ENCODE measurements at places on chromosomes 7 and 10.
A peak's percentile ranks its signal among the peaks of the same experiment; 100 is the strongest.

DNA sequence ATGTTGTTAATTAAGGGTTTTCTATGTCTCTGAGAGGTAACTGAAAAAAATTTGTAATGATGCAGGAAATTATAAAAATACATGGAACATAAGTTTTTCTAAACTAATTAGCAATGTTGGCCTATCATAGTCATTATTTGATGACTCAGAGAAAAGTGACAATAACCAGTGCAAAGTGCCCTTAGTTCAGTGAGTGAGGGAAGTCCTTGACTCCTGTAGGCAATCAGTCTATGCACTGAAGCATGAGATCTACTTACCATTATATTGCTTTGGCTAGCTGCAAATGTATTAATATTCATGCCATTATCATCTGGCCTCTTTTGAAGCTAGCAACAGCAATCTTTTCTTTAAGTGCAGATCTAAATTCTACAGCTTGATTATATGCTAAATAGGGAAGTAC, 40.6 kb downstream of the CCDC172 start:
- no peak for DNase-seq

DNA sequence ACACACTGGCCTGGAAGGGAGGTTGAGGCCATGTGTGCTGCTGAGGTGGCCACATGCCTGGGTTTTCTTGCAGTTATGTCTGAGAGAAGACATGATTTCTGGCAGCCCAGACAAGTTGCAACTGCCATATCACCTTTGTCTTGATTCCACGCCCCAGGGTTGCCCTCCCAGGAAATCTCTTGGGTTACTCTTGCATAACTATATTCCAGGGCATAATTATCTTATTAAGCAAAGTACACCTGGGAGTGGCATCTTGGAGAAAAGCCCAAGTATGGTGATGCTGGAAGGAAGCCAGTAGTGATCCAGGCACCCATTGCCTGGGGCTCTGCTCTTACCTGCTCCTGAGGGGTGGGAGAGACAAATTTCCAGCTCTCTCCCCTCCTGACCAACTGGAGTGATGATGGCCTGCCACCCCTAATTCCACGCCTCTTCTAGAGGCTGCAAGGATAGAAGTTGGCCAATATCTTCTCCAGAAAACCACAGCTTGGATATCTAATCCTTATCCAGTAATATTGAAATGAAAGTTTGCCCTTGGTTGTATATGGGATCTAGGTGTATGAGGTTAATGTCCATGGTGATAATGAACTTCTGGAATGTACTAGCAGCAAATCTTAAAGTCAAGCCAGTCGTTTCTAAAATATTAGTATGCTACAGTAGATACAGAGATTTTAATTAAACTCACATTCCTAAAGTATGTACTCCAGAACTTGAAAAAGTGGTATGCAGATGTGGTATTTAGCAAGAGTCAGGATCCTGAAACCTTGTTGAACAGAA, 5.0 kb downstream of the AKR1B10 start:
- no peak for DNase-seq

- no peak for DNase-seq
Measured at GRCh38 chr7:2738766-2739549, 51.0 kb downstream of the AMZ1 start.

DNA sequence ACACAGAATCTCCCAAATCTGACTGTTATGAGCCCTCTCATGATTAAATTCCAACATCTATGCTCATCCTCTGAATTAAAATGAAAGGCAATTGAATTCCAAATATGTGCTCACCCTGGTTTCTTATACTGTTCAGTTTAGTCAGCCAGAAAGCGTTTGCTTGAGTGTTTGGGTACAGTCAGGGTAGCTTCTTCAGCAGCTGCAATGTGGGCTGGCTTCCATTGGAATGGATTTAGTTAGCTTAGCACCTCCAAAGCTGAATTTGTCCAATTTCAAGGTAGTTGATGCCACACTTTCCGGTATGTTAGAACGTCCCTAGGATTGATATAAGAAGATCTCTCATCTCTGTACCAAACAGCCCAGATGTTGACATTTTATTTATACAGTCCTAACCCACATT, 9.3 kb downstream of the KLHL7 start:
- no peak for DNase-seq

DNA sequence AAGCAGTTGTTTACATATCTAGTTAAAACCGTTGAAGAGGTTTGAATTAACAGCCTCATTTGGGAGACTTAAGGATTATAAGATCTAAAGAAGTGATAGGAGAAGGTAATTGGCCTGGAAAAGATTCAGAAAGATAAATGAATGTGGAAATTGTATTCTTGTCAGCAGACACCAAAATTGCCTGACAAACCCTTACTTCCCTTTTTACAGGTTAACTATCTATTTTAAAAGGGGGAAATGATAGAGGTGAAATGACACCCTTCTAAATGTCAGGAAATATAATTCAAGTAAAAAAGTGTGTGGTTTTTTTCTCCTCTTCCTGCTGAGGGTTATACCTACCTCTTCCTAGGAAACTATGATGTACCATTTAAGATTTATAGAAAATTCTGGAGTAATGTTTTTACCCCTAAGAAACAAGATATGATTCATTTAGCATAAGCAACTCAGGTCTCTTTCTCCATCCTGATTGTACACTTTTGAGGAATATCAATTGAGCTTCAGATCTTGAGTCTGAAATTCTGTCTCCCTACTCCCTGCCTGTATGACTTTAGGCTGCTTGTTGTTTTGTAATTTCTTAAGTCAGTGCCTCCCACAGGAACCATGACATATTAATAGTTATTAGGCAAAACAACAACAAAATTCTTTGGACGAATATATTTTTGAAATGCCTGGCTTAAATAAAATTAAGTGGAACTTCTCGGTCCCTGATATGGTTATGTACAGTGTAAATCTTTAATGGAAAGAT, 250.4 kb downstream of the RNLS start:
- peak; percentile 74 for DNase-seq

DNA sequence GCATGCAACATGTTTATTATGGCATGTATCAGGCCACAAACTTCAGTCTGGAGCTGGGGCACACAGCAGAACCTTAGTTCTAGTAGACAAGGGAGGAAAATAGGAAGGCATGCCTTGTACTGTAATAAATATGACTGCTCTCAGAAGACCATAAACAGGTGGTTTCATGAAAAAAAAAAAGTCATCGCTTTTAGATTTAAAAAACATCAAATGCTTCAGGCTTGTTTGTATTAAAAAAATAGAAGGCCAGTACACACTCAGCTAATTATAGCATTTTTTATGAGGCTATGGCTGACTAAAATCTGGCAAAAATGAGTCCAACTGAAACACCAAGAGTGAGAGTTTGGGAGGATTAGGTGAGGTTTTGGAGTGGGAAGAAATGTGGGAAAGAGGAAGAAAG, 204.1 kb downstream of the JAZF1 start:
- DNase-seq, result no peak

GRCh38 chr7:128131115-128131514, 99.9 kb upstream of the LRRC4 start:
- no peak for DNase-seq

- no peak for DNase-seq
Measured at GRCh38 chr10:48890888-48891850, 48.5 kb downstream of the LRRC18 start.

DNA sequence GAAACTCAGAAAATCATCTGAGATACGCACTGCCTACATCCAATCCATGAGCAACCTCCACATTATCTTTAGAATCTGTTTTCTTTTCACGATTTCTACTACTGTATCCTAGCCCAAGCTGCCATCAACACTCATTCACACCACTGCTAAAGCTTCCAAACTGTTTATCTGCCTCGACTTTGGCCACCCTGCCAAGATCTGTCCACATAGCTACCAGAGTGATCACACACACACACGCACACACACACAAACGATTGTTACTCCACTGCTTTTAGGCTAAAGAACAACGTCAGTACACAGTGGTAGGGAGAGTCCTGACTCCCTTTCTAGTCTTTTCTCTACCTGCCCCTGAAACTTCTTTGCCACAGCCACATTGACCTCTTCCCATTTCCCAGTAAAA, 142.0 kb downstream of the CCDC71L start:
- DNase-seq, result no peak

DNA sequence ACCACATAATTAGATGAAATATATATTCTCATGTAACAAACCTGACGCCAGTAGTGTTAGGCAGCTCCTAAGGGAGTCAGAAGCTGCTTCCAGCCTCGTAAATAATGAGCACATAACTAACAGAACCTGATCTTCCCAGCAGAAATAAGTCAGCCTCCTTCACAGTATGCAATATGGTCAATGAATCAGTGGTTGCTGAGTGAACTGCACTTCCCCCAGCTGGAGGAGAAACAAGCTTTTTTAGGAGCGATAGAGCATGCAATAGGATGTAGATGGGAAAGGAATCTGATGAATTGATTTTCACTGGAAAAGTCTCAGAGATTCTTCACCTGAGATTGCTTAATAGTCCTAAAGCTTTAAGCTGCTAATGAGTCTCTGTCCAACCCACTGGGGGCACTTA, 337.2 kb upstream of the LRGUK start:
- DNase-seq, result no peak

GRCh38 chr10:113991091-113991860, 52.4 kb upstream of the ADRB1 start:
- no peak for DNase-seq

DNA sequence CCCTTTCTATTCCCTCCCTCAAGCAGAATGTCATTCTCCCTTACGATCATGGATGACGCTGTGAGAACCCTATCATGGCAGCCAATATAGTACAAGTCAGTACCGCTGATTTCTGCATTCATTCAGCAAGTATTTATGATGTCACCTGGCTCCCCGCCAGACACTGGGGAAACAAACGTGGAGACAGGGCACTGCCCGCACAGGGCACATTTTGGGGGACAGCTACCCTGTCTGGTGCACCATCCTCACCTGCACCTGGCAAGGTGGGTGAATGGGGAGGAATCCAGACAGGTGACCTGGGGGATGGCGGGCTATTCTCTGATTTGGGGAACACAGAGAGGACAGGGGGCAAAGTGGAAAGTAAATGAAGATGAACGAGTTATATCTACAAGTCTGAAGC, 28.4 kb downstream of the MKI67 start:
- DNase-seq, result no peak

GRCh38 chr7:119397156-119397555, 875.8 kb upstream of the KCND2 start:
- DNase-seq, result no peak

DNA sequence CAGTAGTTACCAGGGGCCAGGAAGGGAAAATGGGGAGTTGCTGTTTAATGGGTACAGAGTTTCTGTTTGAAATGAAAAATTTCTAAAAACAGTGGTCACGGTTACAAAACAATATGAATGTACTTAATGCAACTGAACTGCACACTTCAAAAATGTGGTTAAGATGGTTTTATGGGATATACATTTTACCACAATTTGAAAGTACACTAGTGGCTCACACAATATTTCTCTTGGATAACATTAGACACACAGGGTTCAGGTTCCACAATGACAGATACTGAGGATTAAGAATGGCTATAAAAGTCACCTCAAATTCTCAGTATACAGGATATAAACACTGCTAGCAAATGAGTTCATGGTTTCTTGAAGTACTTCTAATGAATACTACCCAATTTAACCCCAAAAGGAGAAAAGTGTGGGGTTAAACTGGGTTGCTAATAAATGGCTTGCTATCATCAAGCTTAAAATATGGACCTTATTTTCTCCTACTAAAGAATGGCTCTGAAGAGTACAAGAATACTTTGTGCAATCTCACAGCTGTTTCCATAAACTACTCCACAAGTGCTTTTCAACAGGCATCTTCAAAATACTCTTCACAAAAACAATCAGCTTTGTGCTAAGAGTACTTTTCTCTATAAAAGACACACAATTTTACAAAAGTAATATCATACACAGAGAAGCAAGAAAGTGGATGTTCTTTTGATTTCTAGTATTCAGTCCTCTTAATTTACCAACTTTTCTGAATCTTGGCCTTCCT, 92.9 kb downstream of the SRPK2 start:
- DNase-seq, result no peak

DNA sequence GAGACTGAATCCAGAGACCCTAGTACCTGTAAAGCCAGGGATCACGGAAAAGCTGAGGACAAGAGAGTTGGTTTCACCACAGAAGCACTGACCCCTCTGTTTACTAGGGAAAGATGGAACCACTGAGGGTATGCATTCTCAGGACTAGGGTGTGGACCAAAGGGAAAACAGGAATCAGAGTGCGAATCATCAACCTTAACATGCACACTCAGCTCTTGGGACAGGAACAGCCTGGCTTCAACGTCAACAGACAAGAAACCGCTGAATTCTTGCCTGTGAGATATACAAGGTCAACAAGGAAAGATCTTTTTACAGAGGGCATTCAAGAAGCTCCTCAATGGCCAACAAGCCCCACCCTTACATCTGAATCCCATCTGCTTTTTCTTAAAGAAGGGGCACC, 14.9 kb downstream of the TNRC18 start:
- DNase-seq, result no peak

DNA sequence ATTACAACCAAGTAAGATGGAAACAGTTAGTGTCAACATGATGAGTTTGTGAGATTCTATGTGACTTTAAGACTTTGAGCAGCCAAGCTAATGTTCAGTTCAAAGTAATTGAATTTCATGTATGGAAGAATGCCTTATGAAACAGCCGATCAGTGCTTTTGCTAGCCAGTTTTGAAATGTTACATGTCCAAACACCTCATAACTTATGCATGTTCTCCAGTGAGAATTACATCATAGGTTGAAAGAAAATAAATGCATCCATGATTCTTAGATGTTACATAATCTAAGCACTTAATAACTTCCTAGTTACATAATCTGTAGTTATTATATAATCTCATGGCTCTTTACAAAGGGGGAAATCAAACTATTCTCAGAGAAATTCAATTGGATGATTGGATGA, 211.3 kb downstream of the BICC1 start:
- no peak for DNase-seq

DNA sequence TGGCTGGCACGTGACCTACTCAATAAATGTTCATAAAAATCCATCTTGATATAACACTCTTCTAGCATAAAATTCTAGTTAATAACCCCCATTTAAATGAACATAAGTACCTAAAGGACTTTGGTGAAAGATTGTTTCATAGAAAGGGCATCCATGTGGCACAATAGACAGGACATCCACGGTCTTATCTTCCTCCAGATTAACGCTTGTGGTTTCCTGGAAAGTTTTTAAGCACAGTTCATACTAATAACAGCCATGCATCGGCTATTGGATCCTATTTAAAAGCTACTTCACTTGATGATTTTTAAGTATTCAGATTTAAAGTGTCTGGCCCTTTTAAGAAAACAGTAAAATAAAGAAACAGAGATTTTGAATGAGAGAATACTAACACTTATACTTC, 288.3 kb downstream of the AHR start:
- no peak for DNase-seq

DNA sequence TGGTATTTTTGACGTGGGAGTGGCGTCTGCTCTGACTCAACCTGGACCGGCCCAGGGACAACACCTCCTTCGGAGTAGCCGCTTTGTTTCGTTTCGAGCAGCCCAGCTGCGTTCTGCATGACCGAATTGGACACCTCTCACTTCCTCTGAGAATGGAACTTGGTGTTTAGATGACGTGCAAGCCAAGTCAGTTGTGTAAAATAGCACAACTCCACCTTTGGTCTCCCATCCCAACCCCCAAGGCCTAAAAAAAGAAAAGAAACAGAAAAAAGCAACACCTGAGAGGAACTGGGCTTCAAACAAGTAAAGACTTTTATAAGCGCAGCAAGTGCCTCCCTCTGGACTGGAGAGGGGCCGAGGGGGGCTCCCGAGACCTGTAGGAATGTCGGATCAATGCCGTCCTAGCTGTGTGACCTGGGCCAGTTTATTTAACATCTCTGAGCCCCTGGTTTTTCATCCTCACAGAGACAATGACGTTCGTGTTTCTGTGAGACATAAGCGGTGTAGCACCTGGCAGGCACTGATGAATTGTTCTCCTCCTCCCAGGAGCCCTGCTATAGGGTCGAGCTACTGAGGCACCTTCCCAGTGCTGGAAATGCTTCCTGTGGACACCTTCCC, 52.0 kb upstream of the SMNDC1 start:
- no peak for DNase-seq

GRCh38 chr10:85857305-85857704, 509.3 kb downstream of the GRID1 start:
- DNase-seq, result no peak

All from Kasumi-1 (cell line).